ENCODE measurements at places on chromosomes 7 and 10. TPM values are rescaled to one million over a fixed set of nuclear protein-coding genes. Genes with fewer than 3 reads are reported as not detected.

GRCh38 chr10:59287587-59288255 is 74.6 kb downstream of the FAM13C start:
- DNase-seq, result no peak

GRCh38 chr10:10685566-10685965 is 332.1 kb upstream of the CELF2 start:
- DNase-seq, result no peak

DNA sequence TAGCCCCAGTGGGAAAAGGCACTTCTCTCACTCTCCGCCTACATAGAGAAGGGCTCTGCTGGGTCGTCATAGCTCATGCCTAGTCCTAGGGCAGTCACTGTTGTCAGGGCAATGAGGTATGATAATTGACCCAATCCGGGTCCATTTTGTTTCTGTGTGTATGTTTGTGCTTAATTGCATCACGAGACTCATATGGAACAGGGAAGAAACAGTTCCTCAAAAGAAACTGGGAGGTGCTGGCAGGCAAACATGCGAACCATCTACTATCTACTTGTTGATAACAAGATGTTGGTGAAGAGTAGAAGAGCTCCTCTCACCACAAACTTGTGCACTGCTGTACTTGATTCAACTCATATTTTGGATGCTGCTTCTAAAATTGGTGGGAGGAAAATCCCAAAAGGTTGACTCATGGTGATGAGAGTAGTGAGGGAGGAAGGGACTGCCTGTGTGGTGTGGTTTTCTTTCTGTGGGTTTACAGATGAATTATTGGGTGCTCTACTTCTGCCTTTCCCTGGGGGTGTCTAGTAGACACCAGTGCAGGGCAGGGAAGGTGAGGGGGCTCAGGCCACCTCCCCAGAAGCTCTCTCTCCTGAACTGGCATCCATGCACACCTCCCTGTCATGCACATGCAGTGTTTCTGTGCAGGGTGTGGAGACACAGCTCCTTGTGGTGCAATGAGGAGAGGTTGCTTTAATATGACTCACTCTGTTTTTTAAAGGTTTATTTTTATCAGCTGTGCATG is 29.4 kb downstream of the LSMEM1 start:
- peak; percentile 28 for DNase-seq

GRCh38 chr7:42928754-42929153 is 3.2 kb downstream of the PSMA2 start:
- DNase-seq, result no peak

DNA sequence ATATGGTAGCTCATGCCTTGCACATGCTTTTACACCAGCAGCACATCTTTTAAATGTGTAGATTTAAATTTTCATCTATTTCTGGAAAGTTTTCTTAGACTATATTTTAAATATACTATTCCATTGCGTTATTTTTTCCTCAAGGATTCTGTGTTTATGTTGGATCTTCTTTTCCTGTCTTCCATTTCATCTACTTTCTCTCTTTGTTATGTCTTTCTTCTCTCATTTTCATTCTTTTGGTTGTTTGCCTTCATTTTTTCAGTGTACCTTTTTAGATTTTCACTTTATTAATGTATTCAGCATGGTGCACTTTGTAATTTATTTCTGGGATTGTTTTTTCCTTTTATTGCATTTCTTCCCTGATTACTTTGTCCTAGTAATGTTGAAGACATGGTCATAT is 329.8 kb downstream of the ADK start:
- no peak for DNase-seq

DNA sequence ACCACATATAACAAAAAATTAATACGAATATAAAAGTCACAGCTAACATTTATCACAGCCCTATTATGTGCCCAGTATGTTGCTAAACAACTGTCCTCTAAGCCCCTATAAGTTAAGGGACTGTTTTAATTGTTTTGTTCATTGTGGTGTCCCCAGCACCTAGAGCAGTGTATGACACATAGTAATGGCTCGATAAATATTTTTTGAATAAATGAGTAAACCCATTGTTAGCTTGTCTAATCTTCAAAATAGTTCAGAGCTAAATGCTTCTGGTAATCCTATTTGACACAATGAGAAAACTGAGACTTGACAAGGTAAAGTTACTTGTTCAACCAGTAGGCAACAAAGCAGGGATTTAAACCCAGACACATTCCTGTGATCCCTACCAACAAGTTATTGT is 78.4 kb upstream of the NEUROD6 start:
- no peak for DNase-seq

DNA sequence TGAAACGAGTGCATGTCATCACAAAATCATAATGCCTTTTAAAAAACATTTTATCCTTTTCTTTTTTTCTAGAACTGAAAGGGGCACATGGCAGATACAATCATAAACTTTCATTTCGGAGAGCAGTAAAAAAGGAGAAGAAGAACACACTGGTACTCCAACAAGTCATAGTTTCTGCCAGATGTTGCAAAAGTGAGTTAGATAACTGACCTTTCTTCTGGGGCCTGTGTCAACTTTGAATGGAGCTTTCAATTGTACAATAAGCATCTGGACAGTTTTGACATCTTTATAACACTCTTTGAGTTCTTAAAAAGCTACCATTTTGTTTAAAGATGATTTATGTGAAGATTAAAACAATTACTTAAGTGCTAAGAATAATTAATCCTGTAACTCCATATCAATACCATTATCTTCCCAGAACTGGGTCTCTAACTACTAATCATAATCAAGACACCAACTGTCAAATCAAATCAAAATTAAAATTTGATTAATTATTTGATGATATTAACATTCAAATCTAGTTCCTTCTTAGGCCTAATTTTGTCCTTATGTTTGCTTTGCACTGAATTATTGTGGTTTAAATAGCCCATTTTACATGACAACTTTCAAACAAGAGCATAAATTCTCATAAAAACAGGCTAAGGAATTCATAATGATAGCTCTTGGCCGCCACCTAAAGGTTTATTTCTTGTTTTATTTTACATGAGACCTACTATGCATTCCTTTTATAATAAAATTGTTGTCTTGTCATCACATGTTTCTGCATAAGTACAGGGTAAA is 19.5 kb upstream of the ITGB8 start:
- no peak for DNase-seq

DNA sequence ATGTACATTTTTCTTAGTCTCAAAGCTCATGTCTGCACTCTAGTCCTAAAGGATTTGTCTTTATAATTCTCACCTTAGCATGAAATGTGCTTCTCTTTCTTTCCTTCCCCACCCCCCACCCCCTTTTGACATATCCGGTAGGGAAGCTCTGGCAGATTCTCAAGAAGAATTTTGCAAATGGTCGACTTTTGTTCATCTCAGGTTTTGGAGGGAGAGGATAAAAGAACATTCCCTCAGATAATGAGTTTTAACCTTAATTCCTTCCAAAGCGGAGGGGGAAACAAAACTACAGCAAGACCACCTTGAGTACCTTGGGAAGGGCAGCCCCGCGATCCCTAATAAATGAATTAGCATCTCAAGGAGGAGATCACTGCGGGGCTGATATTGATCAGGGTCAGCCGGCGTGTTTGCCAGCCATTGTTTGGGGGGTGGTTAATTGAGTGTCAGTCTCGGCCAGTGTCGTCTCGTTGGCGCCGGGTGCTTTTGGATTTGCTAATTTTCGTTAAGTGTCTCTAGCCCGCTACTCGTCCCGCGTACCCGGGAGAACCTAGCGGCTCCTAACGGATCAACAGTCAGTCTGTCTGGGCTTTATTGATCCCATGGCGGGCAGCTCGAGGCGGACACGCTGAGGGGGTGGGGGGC is 874 bp upstream of the BAMBI start:
- DNase-seq, result peak; percentile 74

The ARHGAP22 gene
- total RNA-seq, result 6.5 TPM

DNA sequence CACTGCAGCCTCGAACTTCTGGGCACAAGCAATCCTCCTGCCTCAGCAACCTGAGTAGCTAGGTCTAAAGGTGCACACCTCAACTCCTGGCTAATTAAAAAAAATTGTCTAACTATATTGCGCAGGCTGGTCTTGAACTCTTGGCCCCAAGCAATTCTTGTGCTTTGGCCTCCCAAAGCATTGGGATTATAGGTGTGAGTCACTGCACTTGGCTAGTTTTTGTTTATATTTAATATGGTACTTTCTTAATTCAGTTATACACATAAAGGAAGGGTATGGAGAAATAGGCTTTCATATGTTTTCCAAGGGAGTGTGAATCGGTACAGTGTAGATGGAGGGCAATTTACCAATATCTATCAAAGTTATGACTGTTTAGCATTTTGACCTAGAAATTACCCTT is 20.4 kb downstream of the NPVF start:
- DNase-seq, result no peak

DNA sequence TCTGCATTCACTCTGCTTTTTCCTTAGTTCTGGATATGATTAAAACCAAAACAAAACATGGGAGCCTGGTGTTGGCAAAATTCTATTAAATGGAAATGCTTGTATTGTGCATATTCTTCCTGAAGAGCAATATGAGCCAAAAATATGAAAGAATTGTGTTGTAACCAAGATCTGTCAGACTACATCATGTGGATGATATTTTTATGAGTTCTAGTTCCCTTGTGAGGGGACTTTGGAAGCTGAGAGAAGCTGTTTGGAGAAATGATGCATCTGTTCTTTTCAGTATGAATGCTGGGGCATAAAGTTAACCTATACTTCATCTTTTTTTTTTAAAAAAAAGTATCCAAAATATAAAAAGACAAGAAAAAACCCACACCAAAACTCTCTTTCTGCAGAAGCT is 782.7 kb downstream of the ANKRD7 start:
- DNase-seq, result no peak

DNA sequence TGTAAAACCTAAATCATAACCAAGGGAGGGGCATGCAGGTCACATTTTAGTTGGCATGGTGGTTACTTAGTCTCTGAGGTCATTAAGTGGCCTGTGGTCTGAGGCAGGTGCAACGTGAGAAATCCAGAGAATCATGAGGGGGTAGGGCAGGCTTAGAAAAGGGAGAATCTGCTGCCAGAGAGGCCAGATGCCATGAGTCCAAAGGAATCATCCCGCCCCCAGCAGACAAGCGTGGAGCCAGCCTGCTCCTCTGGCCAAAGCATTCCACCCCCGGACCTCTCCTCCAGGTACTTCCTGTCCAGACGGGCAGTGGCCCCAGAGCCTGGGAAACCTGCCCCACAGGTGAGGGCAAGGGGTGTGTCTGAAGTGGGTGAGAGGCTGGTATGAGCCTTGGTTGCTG is 196.4 kb upstream of the ZNF32 start:
- DNase-seq, result no peak

GRCh38 chr7:36638586-36639263 is 85.6 kb downstream of the AOAH start:
- no peak for DNase-seq

DNA sequence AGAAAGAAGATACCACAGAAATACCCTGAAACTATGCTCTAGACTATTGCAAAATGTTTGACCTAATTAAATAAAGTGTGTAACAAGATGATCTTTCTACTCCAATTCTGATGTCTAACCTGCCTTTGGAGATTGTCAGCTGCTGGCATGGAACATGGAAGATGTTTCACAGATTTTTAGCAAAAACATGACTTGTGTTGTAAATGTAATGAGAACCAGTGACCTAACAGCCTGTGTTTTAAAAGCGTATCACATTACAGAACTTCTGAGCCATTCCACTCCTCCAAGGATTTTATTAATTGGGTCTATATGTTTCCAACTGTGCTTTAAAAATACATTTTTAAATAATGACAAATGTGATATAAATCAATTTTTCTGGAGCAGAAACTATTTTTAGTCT is 526.3 kb upstream of the SEMA3D start:
- DNase-seq, result no peak

DNA sequence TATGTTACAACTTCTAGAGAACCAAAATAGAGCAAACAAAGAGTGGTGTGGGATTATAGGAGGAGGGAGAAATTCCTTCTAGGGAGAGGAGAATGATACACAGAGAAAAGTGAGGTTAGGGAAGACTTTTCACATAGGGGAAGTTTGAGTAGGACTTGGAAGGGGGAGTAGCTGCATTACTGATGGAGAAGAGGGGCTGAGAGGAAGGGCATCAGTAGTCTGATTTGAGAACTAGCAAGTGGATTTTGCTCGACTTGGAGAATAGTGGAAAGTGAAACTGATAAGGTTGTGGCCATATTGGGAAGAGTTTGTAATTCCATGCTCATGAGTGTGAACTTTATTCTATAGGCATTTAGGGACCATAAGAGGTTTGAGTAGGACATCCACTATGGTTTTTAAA is 6.1 kb downstream of the NRF1 start:
- DNase-seq, result no peak

DNA sequence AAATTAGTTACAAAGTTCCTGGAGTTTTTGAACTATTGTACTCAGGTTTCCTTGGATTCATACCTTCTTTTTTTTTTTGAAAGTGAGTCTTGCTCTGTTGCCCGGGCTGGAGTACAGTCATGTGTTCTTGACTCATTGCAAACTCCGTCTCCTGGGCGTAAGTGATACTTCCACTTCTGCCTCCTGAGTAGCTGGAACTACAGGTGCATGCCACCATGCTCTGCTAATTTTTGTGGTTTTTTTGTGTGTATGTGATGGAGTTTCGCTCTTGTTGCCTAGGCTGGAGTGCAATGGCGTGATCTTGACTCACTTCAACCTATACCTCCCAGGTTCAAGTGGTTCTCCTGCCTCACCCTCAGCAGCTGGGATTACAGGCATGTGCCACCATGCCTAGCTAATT is 22.3 kb downstream of the MCM10 start:
- no peak for DNase-seq

- no peak for DNase-seq
Measured at GRCh38 chr10:33557313-33557712, 222.8 kb upstream of the NRP1 start.

The STRIP2 gene
- total RNA-seq, result 16.7 TPM

DNA sequence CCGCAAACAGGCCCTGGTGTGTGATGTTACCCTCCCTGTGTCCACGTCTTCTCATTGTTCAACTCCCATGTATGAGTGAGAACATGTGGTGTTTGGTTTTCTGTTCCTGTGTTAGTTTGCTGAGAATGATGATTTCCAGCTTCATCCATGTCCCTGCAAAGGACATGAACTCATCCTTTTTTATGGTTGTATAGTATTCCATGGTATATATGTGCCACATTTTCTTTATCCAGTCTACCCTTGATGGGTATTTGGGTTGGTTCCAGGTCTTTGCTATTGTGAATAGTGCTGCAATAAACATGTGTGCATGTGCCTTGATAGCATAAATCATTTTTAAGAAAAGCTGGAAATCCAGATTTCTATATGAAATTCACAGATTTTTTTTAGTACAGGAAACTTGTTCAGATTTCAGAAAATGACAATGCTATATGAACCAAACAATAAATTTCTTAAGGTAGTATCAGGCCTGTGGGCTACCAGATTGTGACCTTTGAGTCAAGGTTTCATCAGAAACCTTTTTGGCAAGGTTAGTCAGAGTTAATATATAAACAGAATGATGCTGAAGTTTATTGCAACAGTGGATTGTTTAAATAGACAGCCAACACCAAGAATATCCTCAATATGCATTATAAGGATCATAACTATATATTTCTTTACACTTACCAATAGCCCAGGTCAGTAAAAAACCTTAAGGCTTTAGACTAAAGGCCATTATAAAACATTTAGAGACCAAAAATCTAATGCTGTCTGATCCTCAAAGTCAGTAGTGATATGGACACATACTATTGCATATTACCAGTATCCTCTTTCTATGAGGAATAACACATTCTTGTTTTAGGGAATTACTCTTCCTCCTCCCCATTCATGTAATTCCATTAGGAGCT is 68.7 kb upstream of the PAPSS2 start:
- DNase-seq, result no peak

GRCh38 chr7:6640246-6640721 is 3.2 kb downstream of the ZNF316 start:
- peak; percentile 69 for DNase-seq

- DNase-seq, result no peak
Measured at GRCh38 chr7:71133232-71133622, 1.3 kb downstream of the GALNT17 start.
